ENCODE measurements at places on chromosomes 12 and 14. TPM values are rescaled to one million over a fixed set of nuclear protein-coding genes. Genes with fewer than 3 reads are reported as not detected.

DNA sequence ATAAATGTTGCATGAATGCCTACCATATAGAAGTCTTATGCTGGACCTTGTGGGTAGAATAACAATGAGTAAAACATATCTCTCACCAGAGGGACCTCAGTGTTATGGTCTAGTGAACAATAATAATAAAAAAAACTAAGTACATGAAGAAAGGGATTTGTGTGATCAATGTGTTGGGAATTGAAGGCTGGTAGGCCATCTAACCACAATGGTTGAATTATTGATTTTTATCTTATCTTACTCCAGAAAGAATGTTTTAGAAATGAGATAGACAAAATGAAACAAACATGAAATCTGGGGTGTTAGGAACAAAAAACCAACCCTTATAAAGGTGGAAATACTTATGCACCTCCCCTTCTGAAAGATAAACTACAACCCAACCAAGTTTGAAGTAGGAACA, 243.9 kb upstream of the LRIG3 start:
- no peak for DNase-seq

GRCh38 chr12:112855375-112855774, 51.4 kb upstream of the OAS1 start:
- no peak for DNase-seq

DNA sequence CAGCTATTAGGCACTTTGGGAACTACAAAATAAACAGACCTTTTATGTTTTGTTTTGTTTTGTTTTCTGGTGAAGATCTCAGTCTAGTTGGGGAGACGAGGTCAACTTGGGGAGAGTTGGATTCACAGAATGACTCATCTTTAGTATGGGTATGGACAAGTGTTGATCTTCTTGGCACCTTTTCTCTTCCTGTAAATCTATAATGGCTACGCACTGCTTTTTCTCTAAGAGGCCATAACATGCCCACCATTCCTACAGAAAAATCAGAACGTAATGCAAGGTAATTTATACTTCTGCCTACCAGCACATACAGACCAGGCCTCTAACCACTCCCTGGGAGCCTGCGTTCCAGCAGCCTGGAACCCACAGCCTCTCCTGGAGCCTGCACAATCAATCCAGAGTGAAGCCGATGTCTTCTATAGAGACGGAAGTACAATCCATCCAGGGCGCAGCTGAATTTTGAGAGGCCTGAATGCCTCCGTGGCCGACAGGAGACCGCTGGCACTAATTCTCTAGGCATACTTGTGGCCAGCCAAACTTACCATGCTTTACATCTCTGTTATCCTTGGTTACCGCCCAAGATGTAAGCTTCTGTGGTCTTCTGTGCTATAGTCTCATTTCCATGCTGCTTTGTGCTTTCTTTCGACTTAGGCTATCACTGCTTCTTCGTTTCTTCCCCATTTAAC, 717 bp downstream of the PPHLN1 start:
- DNase-seq, result no peak

- DNase-seq, result no peak
Measured at GRCh38 chr12:10400829-10401228, 8.7 kb downstream of the KLRC4 start.

GRCh38 chr12:96516472-96517430, 27.4 kb downstream of the CFAP54 start:
- peak; percentile 32 for DNase-seq

GRCh38 chr14:56150645-56151345, 32.6 kb downstream of the PELI2 start:
- DNase-seq, result no peak

DNA sequence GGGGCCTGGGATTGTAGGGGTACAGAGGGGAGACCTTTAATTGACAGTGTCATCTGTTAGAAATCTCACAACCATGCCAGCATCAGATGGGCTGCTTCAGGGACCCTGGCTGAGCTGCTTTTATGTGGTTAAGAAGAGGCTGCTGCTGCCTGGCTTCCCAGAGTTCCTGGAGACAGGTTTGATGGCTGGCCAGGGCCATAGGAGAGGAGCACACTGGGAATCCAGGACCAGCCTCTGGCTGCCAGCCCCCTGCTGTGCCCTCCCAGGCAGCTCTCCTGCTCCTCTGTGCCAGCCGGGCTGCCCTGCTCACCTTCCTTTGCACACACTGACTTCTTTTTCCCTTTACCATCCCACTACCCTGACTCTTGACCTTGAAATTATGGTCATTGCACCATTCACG, 507 bp upstream of the KRT73 start:
- DNase-seq, result no peak

DNA sequence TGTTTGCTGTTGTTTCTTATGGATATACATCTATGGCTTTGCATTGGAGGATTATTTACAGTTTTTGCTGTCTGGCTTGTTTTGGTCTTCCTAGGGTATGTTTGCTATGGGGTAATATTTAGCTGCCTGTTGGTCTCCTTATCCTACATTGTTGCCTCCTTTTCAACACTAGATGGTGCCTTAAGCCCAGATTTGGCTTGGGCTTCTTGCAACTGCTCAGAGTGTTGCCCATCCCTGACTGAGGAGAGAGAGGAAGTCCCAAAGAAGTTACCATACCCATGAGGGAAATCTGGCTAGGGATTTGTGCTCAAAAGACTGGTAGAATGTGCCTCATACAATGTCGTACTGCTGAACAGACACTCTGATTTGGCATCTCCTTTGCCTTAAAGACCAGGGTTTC, 94.6 kb upstream of the MUCL1 start:
- DNase-seq, result no peak

DNA sequence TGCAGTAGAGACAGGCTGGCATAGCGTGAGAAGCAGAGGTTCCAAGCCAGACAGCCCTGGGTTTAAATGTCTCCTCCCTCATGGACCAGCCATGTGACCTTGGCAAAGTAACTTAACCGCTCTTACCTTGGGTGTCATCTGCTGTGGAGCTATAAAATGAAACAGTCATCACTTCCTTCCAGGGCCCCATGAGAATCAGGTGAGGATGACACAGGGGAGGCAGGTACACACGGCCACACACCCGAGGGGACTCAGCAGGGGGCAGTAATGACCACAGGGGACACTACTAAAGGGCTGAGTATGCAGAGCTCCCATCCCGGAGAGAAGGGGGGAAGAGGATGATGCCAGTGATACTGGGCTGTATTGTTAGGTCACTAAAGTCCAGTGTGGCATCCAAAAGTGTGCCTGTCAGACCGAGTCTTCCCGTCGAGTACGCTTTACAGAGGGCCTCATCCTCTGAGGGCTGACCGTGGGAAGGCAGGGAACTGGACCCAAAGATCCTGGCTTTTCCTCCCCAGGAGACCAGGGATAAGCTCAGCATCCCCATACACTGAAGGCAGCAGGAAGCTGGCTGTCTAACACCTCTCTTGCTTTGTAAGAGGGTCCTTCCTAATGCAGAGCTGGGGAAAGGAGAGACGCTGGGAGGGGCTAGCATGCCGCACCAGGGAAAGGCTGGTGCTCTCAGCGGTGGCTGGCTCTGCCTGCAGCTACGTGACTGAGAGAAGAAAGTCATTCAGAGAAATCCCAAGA, 94.2 kb downstream of the SINHCAF start:
- no peak for DNase-seq

GRCh38 chr14:101237252-101237616, 324.1 kb upstream of the DIO3 start:
- no peak for DNase-seq

DNA sequence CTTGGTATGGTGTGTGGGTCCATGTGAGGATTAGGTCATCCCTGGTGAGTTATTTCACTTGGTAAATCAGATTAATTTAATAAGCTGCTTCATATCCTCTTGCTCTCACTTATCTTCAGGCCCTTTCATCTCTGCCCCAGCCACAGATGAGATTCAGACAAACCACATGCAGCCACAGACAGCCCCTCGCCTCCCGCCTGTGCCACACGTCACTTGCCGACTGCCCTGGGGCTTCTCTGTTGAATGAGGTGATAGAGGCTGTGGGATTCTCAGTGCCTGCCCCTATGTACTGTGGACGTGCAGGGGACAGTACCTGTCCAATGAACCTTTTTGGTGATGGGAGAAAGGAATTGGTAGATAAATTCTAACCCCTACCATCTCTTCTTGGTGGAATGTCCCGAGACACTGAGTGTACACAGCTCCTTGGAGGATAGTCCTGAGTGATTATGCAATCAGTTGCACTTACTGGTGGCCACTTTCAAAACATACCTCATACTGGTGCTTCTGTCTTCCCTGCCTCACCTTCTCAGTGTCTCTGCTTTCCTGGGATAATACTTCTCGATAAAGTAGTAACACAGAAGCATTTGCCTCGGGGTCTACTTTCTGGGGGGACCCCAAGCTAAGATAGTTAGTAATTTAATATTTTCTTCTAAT, 248.7 kb downstream of the TTC6 start:
- no peak for DNase-seq

DNA sequence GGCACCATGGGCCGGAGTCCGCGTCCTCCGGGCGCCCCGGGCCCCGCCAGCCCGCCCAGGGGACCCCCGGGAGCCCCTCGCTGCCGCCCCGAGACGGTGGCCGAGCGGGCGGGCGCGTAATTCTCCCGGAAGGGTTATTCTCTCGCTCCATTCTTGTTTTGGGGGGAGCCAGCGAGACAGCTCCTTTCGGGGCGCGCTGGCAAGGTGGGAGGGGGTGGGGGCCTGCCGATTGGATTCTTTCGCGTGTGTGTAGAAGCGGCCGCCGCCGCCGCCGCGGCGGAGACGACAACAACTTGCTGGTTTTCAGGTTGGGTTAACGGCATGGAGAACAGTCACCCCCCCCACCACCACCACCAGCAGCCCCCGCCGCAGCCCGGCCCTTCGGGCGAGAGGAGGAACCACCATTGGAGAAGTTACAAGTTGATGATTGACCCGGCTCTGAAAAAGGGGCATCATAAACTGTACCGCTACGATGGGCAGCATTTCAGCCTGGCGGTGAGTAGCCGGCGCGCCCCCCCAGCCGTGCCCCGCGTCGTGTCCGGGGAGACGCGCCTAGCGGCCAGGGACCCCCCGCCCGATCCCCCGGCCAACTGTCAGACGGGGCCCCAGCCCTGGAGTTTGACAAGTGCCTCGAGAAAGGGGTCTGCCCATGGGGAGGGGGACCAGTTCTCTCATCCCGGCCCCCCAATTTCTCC, 755 bp downstream of the SETD1B start:
- no peak for DNase-seq

DNA sequence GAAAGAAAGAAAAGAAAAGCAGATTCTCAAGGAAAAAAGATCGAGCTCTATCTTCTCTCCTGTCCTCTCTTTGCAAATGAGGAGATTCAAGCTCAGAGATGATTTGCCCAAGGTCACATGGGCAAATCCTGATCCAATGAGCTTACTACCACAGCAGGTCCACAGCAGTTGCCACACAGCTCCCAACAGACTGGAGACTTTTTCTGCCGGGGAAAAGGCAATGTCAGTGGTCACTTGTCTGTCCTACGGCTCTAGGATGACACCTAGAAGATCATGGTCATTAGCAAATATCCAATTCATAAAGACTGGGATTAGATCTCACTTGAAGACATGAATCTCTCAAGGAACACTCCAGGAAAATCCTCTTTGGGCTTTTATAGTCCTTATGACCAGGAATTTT, 58.8 kb downstream of the TTC7B start:
- DNase-seq, result peak; percentile 84

DNA sequence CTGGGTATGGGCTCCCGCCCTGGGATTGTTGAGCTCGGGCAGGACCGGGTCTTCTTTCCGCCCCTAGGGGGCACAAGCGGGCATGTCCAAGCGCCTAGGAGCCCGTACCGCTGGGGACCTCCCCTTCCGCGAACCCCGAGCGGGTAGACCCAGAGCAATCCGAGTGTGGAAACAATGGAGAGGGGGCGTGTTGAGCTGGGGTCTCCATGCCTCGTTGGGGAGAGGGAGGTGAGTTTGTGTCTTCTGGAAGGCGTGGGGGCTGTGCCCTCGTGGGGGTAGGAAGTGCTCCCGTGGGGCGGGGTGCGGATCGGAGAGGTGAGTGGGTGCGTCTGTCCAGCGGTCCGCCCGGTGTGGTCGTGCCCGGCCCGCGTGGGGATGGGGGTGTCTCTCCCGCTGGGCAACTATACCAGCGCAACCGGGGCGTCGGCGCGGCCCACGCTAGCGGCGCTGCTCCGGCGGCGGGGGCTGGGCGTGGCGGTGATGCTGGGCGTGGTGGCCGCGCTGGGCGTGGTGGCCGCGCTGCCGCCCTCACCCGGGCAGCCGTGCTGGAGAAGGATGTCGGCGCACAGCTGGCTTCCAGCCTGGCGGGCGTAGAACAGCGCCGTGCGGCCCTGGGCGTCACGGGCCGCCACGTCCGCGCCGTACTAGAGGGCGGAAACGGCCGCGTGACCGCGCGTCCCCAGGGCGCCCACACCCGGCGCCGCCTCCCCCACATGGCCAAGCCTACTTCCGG, 12.2 kb downstream of the AGAP2 start:
- DNase-seq, result peak; percentile 51

DNA sequence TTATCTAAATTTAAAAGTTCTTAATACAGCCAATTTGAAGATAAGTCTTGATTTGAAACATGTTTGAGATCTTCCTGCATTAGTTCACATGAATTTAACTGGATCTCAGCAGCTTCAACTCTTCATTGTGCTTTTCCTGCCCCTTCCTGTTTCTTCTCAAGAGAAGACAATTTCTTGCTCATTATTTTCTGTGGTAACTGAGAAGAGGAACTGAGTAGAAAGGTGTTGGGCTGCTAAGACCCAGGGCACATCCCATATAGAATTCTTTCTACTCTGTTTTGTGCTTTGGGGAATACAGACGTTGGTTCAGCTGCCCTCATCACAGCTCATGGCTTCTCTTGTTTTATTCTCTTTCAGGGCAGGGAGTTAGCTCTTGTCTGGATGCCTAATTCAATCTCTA, 110.2 kb downstream of the SNAPC1 start:
- DNase-seq, result no peak

DNA sequence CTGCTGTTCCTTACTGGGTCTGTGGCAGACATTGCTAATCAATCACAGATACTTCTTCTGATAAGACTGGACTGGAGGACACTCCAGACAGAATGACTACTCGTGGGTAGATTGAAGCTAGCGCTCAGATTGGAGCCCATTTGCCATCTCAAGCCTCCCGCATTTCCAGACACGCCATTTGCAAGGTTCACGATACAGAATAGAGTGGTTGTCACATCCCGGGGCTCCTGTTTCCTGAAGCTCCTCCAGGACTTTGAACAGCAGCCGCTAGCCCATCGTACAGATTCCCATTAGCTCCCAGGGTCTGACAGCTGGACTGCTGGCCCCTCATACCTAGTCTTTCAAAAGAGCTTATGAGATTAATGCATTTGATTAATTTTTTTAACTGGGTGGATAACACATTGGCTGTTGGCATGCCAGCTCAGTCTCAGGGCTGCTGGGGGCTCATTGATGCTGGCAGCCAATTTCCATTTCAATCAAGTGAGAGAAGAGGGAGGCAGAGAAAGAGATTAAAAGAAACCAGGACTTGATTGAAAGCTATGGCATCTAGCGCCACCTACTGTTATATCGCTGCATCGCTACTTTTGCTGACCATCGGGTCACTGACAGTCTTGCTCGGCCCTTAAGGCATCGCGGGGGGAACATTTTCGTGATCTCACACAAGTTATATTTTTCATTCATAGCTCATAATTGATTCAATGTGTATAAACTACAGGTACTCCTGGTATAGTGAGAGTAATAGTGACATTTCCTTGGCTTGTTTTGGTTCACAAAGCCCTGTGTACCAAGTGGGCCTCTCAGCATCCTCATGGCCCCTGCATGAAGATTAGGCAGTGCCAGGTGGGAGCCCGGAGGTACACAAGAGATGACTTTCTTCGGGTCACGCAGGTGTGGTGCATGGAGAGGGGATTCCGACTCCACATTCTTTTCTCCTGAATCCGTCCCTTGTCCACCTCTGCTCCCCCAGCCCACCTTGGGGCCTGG, 78.6 kb downstream of the CCDC60 start:
- DNase-seq, result peak; percentile 23

The APPL2 gene
- total RNA-seq, result 12.8 TPM

The CD69 gene
- total RNA-seq, result 0.72 TPM

The OR4K15 gene
- total RNA-seq, result not detected

The SPIC gene
- total RNA-seq, result not detected

The HSPA2 gene
- total RNA-seq, result 69.6 TPM
